ENCODE measurements at places on chromosomes 6 and 20. TPM values are rescaled to one million over a fixed set of nuclear protein-coding genes. Genes with fewer than 3 reads are reported as not detected.

The GSTA3 gene
- polyA plus RNA-seq = not detected

GRCh38 chr6:138821519-138821918 lies 25.6 kb downstream of the ECT2L start:
- no peak for DNase-seq

GRCh38 chr6:28537509-28538140 lies 11.9 kb downstream of the GPX5 start:
- no peak for DNase-seq

The HLA-C gene
- 245 TPM for polyA plus RNA-seq

GRCh38 chr6:127635091-127635490 lies 58.1 kb downstream of the C6orf58 start:
- no peak for DNase-seq

The SMOC2 gene
- polyA plus RNA-seq = not detected

GRCh38 chr6:112100561-112100960 lies 13.2 kb downstream of the FAM229B start:
- DNase-seq = no peak

- no peak for DNase-seq
Observed at GRCh38 chr6:118083711-118084110, 176.6 kb downstream of the SLC35F1 start.

GRCh38 chr6:130426066-130426721 lies 60.4 kb downstream of the TMEM200A start:
- no peak for DNase-seq

The SEMG2 gene
- polyA plus RNA-seq = not detected

The BPIFB4 gene
- not detected for polyA plus RNA-seq

- DNase-seq = no peak
Observed at GRCh38 chr20:37454636-37455385, 66.2 kb upstream of the NNAT start.

DNA sequence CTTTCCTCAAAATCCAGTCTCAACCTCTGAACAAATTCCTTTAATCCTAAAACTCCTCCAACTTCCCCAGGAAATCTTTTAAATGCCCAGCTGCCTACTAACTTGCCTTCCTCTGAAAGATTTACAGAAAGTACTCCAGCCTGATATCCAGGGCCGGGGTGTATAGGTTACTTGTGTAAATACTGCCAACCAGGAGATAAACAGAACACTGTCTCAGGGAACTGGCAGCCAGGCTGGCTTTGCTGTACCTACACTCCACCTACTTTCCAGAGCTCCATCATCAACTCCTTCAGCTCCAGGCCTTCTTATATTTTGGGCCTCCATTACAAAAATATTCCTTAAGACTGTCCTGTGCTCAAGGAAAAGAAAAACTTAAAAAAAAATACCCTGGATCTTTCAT lies 85.9 kb downstream of the CEP162 start:
- no peak for DNase-seq
